ENCODE measurements at places on chromosomes 5 and 9.

DNA sequence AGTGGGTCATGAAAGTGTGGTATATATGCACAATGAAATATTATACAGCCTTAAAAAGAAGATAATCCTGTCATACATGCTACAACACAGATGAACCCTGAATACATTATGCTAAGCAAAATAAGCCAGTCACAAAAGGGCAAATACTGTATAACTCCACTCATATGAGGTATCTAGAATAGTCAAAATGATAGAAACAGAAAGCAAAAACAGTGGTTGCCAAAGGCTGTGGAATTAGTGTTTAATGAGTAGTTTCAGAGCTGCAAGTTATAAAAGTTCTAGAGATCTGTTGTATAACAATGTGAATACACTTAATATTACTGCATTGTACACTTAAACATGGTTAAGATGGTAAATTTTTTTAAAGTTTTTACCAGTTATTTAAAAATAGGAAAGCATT is 135.0 kb downstream of the OXCT1 start:
- no peak for DNase-seq

GRCh38 chr5:139650031-139650688 is 2.0 kb downstream of the CXXC5 start:
- DNase-seq: peak; percentile 26

DNA sequence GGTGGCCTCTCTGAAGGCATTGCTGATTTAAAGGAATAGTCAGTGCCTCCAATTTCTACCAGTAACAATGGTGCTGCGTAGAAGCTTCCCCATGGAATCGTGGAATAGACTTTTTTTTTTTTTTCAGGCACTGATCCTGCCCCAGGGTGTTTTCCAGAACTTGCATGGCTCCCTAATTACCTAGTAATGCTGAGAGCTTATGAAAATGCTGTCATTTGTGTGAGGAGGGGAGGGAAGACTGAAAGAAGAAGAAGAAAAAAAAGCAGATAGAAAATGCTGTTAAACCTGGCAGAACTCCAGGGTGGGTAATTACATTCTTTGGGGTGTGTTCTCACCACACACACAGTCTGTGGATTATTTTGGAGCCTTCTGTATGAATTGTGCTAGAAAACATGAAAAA is 4.8 kb upstream of the GRIA1 start:
- no peak for DNase-seq

GRCh38 chr5:89703817-89704216 is 705.7 kb downstream of the CETN3 start:
- DNase-seq: peak; percentile 47

GRCh38 chr5:164532235-164532900 is 1026.9 kb downstream of the MAT2B start:
- DNase-seq: no peak

GRCh38 chr9:133961226-133962165 is 30.6 kb downstream of the VAV2 start:
- DNase-seq: no peak

DNA sequence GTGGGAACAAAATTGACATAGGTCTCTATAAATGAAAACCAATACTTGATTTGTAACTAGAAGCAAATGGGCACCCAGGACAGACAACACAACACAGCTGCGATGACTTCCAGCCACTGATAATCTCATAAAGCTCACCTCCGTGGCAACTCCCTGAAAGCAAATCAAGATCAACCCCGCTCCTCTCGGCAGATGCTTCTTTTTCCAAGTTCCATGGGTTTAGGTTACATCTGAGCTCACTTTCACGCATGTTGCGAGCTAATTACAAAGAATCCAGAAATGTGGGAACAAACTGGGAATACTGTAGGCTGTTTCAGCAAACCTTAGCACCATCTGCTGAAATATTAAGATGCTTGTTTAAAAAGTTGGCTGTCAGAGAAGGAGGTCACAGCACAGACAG is 153.9 kb downstream of the ELAVL2 start:
- DNase-seq: no peak

DNA sequence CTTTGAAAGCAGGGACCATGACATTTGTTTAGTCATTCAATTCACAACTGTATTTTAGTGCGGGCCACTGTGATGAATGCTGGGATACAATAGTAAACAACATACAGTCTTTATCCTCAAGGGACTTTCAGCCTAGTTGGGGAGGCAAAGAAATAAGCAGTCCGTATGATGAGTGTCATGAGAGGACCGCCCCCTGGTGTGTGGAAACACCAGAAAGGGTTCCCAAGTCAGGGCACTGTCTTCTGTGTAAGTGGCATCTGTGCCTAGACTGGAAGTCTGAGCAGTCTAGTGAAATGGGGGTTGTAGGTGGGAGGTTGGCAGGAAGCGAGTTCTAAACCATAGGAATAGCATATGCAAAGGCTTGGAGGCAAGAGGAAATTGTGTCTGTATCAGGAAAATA is 6.8 kb downstream of the C9orf43 start:
- no peak for DNase-seq

DNA sequence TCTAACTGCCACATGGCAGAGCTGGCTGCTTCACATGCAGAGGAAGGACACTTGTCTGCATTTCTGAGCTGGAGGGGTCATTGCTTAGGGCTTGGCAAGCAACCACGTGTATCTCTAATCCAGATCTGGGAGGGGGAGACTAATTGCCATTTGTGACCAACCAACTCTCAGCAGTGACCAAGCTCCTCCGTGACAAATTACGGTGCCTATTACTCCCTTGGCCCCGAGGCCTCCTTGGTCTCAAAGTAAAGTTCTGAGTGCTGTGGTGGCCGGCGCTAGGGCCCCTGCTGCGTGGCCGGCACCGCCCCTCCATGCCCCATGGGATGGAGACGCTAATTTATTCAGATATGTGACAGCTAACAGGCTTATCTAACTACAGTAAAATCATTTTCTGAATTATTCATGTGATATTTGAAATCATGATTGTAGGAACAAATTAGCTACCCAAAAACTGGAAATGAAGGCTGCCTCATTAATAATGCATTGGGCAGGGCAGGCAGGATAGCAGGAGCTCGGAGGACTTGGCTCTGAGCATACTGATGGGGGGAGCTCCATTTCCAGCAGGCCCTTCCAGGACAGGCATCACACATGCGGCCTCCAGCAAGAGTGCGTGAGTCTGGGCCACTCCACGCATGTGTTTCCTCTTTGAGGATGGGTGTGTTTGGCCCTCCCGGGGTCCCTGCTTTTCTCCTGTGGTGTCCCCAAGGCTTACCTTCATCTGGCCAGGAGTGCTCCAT is 67.7 kb downstream of the C5orf15 start:
- DNase-seq: no peak

GRCh38 chr5:177537389-177538361 is 16.7 kb downstream of the FAM193B start:
- peak; percentile 87 for DNase-seq
